ENCODE measurements at places on chromosomes 16 and 17.
A peak's percentile ranks its signal among the peaks of the same experiment; 100 is the strongest.

DNA sequence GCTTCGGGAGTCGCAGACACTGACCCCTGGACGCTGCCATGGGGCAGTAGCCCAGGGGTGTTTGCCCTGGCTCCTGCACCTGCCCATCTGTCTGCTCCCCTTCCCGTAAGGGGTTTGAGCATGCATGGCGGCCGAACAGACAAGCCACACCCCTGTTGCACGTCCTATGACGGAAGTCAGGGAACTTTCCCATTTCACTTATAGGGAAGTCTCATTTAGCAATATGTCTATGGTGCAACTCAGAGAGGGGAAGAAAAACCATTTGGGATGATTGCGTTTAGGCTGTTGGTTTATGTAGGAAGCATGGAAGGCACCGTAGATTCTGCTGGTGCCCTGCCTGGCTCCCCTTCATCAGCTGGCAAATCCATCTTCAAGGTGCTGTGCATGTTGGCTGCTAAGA is 112.5 kb downstream of the HAPSTR1 start:
- DNase-seq = no peak

- DNase-seq = no peak
Measured at GRCh38 chr17:72687886-72688285, 404.6 kb downstream of the SLC39A11 start.

GRCh38 chr16:3180445-3180878 is 7.5 kb upstream of the OR1F1 start:
- no peak for DNase-seq

- no peak for DNase-seq
Measured at GRCh38 chr17:43439041-43439440, 40.2 kb downstream of the ARL4D start.

DNA sequence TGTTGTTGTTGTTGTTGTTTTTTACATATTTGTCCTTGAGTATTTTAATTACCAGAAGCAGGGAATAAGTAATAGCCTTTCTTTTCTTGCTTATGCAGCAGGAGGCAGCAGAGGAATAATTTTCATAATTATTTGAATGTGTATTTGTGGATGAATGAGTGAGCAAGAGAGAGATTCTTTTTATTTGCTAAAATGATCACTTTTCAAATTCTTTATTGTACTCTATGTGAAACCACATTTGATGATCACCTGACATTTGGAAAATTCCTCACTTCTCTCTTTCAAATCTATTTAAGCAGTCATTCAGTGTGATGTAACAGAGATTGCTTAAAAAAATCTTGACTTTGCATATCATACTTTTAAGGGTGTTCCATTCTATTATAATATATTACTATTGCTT is 223.6 kb downstream of the BCAS3 start:
- peak; percentile 8 for DNase-seq

DNA sequence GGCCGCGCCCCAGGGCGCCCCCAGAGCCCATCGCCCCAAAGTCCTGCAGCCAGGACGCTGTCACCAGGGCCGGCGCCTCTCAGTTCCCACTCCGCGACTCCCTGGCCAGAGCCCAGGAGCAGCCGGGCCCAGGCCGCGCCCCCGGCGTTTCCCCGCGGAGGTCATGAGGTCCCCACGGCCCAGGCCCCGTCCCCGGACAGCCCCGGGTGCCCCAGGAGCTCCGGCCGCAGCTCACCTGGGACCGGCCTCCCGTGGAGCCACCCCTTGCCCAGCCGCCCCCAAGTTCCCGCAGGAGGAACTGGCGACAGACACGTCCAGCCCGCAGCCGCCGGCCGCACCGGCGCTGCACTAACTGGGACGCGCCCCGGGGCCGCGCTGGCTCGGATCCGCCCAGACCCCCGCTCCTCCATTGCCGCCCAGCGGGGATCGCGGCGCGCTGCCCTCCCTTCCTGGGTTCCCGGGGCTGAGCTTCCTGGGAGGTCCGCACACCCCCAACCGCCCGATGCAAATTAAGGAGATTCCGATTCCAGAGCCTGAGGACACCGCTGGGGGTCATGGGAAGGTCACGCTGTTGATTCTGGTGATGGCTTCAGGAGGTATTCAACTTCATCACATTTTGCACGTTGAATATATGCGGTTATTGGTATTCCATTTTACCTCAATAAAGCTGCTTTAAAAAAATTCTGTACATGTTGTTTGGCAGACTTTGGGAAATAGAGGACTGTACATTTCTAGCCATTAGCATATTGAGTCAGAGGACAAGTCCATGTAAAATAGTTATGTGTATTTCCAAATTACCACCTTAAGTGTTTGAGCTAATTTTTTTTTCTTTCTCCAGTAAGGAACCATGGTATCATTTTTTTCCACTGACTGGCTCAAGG is 9.9 kb downstream of the AHSP start:
- DNase-seq = peak; percentile 4

DNA sequence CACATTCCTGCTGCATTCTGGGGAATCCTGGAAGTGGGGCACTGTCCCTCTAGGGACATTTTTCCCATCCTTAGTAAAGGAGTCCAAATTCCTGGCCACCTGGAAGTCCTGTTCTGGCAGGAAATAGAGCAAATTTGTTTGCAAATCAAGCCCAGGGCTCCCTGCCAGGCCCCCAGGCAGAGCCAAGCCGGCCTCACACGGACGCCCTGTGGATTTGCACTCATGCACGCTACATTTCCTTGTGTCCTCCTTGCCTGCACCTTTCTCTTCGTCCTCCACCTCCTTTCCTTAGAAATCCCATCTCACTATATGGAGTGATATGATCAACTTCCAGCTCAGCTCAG is 7.0 kb upstream of the CALB2 start:
- DNase-seq = no peak

DNA sequence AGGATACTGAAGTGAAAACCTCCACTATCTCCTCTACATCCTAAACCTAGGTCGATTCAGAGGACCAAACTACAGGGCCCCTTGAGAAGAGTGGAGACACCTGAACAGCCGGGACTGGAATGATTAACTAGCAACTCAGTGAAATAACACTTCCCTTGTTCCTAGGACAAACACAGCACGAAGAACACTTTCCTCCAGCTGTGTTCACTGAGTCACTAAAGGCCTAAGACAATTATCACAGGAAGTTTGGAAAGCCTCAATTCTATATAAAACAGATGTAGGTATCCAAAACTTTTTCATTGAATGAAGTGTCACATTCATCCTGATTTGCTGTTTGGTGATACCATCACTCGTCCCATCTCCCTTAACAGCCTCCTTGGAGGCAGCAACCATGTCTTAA is 15.5 kb upstream of the CUEDC1 start:
- peak; percentile 71 for DNase-seq

GRCh38 chr17:71180801-71181385 is 939.9 kb upstream of the SOX9 start:
- peak; percentile 79 for DNase-seq

GRCh38 chr16:85730186-85730465 is 20.8 kb downstream of the C16orf74 start:
- no peak for DNase-seq

DNA sequence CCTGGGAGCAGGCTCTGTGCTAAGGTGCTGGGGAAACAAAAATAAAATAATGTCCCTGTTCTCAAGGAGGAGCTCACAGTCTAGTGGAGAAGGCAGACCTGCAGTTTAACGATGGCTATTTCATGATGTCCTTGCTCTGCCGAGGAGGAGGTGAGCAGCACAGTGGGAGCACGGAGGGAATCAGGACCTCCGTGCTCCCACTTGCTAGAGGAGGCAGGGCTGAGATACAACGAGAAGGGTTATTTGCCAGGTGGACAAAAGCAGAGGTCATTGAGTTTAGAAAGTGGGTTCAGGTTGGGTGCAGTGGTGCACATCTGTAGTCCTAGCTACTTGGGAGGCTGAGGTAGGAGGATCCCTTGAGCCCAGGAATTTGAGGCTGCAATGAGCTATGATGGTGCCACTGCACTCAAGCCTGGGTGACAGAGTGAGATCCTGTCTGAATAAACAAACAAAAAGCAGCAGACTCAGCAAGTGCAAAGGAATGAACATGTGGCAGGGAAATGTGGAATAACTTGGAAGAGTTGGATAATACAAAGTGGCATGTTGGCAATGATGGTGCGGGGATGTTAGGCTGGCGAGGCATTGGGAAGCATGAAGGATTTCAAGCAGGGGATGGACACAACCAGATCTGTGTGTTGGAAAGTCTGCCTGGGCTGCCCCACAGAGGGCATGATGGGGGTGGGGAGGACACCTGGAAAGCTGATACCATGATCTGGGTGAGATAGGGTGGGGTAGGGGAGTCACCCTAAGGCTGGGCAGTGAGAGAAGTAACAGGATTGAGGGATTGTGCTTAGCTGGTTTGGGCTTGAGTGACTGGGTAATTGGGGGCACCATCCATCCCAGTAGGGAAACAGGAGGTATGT is 12.8 kb upstream of the TNS4 start:
- DNase-seq = no peak

DNA sequence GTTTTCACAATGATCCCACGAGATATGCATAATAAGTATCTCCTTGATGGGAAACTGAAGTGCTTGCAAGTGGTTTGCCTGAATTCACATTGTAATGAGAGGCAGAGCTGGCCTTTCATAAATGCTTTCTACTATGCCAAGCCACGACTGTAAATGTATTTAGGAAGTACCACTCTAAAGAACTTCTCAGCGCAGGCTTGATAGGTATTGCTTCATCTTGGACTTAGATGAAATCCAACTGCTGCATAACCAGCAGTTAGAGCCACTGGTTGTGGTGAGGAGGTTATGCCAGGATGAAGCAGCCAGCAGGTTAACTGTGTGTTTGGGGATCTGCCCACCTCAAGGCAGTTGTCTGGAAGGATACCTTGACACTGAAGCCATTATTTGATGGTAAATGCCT is 26.8 kb downstream of the MARCHF10 start:
- peak; percentile 76 for DNase-seq

GRCh38 chr17:74245871-74246270 is 28.2 kb upstream of the DNAI2 start:
- no peak for DNase-seq

DNA sequence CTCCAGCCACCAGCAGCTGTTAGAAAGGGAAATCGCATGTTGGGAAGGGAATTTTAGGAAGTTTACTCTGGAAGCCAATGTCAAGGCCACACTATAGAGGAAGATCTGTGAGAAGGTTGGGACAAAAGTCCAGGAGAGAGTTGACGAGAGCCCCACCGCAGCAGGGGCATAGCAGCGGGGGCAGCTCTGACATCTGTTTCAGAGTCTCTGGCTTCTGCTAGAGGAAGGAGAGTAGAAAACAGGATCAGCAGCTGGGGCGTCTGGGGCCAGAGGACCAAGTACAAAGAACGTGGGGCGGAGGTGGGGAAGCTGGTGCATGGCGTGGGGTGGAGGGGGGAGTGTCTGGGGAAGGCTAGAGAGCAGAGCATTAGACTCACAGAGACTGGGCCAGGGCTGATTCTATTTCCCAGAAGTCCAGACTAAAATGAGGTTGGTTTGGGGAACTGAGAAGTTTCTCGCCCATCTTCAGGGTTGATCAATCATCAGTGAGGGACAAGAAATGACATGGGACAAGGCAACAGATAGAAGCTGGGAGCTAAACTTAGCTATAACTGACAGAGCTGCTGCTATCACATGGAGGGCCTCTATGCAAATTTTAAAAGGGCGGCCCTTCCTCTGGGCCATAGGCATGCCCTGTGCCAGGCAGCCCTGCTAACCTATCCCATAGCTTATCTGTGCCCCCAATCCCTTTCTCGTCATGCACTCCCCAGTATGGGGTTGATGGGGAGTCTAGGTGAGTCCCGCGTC is 1.2 kb downstream of the RABEP2 start:
- DNase-seq = no peak

DNA sequence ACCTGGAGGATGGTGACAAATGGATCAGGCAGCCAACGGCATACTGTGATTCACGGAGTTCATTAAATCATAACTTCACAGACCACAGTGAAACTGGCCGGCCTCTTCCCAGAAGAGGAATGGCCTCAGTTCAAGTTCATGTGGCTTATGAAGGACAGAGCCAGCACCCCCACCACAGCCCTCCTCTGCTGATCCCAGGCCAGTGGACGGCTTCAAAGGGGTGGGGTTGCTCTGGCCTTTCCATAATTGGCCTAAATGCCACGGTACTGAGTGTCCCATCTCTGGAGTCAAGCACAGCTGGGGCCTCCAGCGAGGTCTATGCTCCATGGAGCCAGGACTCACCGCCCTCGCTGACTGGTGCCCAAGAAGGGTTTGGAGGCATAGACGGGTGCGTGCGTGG is 21.4 kb downstream of the GALNS start:
- no peak for DNase-seq

- no peak for DNase-seq
Measured at GRCh38 chr17:16155536-16155935, 59.8 kb downstream of the NCOR1 start.

DNA sequence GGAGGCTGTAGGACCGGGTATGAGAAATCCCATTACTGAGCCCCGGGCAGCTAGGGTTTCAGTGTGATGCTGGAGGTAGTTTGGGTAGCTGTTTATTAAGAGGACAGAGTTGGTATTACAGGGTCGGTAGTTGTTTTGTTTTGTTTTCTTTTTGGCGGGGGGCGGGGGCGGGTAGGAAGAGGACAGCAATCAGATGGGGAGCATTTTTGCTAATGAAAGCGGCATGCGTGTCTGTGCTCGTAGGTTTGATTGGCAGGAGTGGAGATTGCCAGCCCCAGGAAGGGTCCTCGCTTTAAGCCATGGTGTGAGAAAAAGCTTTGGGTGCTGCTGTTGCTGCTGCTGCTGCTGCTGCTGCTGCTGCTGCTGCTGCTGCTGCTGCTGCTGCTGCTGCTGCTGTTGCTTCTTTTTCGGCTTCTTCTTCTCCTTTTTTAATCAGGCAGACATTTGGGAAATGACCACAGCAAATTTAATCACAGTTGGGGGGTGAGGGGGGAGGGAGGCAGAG is 498.5 kb upstream of the ZFHX3 start:
- DNase-seq = no peak

- no peak for DNase-seq
Measured at GRCh38 chr16:89023621-89024511, 46.9 kb upstream of the CBFA2T3 start.

DNA sequence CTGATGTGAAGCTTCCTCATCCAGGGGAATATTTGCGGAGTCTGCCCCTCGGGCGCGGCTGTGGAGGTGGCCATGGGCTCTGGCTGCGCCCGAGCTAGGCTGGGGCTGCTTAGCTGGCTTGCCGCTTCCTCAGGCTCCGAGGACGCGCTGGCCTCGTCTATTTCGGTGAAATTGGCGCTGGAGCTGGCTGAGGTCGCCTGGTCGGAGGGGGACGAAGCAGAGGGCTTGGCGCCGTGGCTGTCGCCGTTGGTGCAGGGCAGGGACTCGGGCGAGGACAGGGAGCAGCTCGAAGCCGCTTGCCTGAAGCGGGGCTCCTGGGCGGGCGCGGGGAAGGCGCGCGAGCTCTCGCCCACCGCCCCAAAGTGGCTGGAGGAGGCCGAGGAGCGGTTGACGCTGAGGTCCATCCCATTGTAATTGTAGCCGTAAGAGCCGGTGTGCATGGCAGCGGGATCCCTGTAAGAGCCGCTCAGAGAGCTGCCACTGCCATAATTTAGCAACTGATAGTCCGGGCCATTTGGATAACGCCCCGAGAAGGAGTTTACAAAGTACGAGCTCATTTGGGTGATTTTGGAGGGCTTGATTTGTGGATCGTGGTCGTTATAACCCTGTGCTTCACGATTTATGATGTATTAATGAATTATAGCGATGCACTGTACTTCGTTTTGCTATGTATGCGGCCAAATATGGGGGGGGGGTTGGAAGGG is at the start of gene HOXB5:
TSS of gene HOXB5 (minus strand) at position 654 of the 704 bp plus-strand sequence. CDS start at position 557, 97 bp downstream.
- DNase-seq = no peak

Measured in fibroblast of skin of abdomen (primary cell).